ENCODE measurements at places on chromosomes 5 and 9.

GRCh38 chr5:67935908-67936566 is 279.5 kb upstream of the PIK3R1 start:
- DNase-seq = no peak

DNA sequence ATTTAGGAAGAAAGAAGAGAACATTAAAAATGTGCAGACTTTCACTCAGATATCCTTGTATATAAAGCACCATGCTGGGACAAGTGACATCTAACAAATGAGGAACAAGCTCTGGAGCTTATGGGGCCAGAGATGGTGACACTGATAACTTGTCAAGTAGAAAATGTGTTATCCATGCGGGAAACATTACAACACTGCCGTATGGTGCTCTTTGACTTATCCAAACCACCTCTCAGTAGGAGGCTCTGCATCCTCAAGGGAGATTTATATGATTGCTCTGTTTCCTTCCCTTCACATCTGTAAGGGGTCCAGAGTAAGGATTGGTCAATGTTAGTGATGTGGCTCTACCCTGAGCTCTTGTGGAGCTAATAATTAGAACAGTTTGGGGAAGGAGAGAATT is 23.5 kb downstream of the KCTD16 start:
- DNase-seq = no peak

GRCh38 chr5:130333089-130333488 is 428.8 kb downstream of the CHSY3 start:
- DNase-seq = peak; percentile 23

- no peak for DNase-seq
Observed at GRCh38 chr5:176901260-176902101, 2.3 kb upstream of the HK3 start.

DNA sequence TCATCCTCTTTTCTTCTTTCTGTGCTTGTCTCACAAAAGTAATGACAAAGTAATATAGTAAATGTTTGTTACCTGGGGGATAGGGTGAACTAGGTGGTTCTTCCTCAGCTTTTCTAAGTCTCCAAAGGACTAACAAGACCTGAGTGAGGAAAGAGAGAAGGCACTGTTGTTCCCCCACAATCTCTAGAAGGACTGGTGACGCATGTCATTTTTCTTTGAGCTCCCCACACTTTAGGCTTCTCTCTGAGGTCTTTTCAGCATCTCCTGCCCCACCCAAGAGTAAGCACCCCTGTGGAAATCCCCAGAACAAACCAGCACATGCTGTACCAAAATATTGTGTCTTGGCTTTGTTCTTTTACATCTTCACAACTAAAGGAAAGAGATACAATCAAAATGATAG is 2.4 kb upstream of the IL7R start:
- DNase-seq = no peak

DNA sequence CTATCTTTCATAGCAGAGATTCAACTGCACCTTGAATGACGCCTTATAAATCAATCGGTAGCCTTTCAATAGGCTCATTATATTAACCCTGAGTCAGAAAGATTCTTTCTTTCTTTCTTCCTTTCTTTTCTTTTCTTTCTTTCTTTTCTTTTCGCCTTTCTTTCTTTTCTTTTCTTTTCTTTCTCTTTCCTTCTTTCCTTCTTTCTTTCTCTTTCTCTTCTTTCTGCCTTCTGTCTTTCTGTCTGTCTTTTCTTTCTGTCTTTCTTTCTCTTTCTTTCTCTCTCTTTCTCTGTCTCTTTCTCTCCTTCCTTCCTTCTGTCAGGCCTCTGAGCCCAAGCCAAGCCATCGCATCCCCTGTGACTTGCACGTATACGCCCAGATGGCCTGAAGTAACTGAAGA is 86.0 kb upstream of the CLINT1 start:
- DNase-seq = no peak

DNA sequence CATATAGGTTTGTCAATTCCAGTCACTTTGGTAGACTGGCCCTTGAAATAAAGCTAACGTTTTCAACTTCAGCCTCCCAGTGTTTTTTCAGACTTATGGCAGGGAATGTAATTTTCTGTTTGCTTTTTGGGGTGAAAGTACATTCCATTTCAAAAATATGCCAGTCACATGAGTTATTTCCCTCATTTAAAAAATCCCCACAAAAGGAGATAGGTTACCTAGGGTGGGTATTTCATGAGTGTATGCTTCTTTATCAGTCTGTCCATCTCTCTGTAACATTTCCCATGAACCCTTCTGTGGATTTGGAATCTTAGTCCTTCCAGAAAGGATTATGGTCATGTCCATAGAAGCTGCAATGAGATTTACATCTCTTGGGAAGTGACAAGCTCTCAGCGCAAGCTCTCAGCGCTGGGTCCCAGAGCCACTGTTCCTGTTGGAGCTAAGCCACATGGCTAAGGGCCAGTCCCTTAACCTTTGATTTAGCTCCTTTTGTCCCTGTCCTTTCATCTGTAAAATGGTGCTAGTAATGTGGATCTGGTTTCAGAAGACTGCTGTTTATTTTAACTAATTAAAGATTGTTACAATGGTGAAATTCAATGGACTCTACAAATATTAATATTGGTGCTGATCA is 294.9 kb downstream of the NR3C1 start:
- DNase-seq = no peak

GRCh38 chr9:114899995-114900394 is 30.4 kb downstream of the TNFSF8 start:
- DNase-seq = no peak

GRCh38 chr5:98489021-98489420 is 284.4 kb upstream of the RGMB start:
- DNase-seq = no peak

GRCh38 chr9:130444565-130445221 is at the start of gene ASS1:
Gene ASS1, plus strand, starts transcription at chr9:130444961. Its CDS starts 7,268 bp downstream, at chr9:130452229.
- no peak for DNase-seq

DNA sequence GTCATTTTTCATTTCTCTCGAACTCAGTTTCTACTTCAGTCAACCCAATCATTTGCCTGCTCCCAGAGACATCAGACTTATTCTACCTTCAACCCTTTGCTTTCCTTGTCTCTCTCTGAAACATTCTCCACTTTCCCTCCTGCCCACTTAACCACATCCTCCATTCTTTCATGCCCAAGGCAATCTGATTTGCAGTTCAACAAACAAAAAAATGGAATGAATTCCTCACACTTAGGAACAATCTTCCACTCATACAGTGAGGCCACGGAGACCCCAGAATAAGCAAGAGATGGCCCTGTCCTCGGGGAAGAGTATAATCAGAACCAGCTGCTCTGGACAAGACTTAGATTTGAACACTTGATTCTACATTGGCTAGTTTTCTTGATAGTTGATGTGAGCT is 180.5 kb downstream of the RFK start:
- DNase-seq = no peak

GRCh38 chr5:42912184-42912798 is 100.6 kb upstream of the SELENOP start:
- peak; percentile 72 for DNase-seq

DNA sequence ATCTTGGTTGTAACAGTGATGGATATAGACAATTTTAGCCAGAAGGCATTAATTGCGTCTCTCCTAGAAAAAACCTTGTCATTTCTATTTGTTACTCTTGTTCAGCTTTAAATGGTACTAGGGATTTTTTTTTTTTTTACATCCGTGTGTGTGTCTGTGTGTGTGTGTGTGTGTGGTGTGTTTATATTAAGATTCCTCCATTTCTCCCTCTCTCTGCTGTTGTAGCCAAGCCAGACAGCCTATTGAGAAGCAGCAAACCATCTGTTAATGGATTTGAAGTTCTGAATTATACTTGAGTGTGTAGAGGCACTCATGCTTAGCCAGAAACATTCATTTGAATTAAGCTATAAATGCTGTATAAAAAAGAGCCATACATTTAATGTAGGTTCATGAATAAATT is 72.3 kb downstream of the SLF1 start:
- no peak for DNase-seq

DNA sequence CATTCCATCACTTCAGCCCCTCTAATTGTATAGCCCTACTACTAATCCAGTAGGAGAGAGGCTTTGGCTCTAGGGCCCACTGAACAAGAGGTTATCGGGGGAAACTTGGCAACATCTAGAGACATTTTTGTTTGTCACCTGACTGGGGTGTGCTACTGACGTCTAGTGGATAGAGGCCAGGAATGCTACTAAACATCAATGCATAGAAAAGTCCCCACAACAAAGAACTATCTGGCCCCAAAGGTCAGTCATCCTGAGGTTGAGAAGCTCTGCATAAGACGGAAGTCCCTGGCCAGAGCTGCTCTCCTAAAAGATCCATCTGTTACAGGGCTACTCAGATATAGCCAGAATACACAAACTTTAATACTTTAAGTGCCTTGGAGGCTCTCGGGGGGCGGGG is 570.6 kb upstream of the KLF4 start:
- no peak for DNase-seq

DNA sequence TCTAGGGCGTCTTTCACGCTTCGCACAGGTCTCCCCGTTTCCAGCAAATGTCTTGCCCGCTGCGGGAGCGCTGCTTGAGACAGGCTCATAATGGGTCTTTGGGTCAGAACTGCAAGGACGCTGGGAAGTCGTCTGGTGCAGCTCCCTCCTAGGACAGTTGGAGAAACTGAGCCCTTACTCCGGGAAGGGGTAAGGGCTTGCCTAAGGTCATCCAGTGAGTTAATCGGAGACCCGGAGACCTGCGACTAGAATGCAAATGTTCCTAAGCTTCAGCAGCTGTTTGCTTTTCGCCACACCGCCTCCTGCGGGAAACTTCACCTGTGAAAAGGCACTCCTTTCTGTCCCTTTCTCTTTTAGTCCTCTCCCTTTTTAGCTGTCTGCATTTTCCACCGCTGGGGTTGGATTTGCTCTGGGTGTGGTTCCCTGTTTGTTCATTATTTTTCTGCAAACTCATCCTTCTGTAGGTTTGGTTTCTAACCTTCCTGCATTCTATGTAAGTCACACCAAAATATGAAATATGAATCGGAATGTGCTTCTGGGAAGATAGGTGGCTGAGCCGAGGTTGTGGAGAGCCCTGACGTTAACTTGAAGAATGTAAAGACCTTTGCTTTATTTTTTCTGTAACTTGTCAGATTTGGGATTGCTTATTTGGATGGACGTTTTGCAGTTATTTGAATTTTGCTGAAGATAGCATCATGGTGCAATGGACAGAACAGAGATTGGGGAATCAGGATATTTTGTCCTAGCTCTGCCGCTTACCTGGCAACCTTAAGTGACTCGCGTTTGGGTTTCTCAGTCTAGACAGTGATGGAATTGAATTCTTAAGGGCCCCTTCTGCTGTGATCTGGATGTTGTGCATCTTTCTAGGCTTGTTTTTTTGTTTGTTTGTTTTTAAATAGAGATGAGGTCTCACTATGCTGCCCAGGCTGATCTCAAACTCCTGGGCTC is 909 bp downstream of the SLC36A1 start:
- DNase-seq = peak; percentile 46

- DNase-seq = no peak
Observed at GRCh38 chr9:137589441-137590122, 730 bp downstream of the ZMYND19 start.

GRCh38 chr9:88406051-88406450 is 17.8 kb downstream of the SPIN1 start:
- no peak for DNase-seq

- peak; percentile 41 for DNase-seq
Observed at GRCh38 chr9:84953797-84954705, 284.5 kb downstream of the NTRK2 start.

DNA sequence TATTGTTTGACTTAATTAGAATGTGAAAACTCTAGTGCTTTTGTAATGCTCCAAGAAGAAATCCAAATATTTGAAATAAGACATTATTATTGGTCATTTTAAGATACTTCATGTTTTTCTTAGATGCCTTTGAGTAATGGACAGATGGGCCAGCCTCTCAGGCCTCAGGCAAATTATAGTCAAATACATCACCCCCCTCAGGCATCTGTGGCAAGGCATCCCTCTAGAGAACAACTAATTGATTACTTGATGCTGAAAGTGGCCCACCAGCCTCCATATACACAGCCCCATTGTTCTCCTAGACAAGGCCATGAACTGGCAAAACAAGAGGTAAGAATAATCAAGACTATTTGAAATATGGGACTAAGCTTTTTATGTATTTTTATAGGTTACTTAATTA is 69.2 kb upstream of the SREK1 start:
- DNase-seq = no peak

- DNase-seq = no peak
Observed at GRCh38 chr5:150762211-150762610, 3.4 kb upstream of the DCTN4 start.
